ENCODE measurements at places on chromosomes 16 and 17.

GRCh38 chr16:52499060-52499440 lies 47.9 kb downstream of the TOX3 start:
- DNase-seq = no peak

DNA sequence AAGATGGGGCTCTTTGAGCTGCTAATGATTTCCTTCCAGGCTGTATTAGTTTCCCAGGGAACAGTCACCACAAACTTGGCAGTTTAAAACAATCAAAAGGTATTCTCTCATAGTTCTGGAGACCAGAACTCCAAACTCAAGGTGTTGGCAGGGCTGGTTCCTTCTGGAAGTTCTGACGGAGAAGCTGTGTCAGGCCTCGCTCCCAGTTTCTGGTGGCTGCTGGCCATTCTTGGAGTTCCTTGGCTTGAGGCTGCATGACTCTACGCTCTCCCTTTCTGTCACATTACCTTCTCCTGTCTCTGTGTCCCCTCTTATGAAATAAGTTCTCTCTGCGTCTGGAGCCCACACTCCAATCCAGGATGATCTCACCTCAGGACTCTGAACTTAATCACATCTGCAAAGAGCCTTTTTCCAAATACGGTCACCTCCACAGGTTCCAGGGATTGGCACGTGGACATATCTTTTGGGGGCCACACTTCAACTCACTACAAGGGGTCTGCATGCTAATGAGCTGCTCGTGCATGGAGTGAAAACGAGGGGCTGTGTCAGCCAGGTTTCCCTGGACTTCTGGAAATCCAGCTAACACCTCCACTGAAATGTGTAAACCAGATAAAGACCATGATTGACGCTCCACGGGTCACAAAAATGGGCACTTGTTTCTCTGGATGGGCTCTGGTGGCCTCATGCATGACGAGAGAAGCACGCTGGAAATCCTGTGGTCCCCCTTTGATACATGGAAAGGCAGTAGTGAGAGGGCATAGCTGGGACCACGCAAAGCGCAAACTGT lies 78.3 kb downstream of the DYNLRB2 start:
- DNase-seq = no peak

DNA sequence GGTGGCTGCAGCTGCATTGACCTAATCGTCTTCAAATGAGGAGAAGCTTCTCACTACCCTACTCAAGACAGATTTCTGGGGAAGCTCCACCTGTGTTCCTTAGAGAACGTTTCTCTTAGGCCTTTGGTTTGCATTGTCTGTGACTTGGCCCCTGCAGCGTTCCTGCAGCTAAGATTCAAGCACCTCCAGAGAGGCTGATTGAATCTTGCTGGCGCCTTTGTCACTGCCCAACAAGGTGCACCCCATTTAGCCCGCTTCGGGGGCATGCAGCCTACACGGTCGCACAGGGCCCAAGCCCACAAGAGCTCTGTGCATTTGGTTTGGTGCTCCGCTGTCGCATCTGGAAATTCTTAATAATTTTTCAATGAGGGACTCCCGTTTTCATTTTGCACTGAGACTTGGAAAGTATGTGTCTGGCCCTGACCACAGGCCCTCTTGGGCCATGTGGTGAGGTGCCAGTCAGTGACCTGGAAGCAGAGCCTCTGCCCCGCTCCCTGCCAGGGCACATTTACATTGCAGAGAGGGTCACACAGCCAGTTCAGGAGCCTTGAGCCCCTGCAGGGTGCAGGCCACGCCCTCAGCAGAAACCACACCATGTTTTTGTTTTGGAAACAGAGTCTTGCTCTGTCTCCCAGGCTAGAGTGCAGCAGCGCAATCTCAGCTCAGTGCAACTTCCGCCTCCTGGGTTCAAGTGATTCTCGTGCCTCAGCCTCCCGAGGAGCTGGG lies 51.1 kb upstream of the CACNG5 start:
- no peak for DNase-seq

GRCh38 chr16:1135459-1135825 lies 17.5 kb upstream of the CACNA1H start:
- DNase-seq = no peak

- DNase-seq = no peak
These were observed 34.2 kb upstream of the MRTFB start for GRCh38 chr16:14036889-14037288.

DNA sequence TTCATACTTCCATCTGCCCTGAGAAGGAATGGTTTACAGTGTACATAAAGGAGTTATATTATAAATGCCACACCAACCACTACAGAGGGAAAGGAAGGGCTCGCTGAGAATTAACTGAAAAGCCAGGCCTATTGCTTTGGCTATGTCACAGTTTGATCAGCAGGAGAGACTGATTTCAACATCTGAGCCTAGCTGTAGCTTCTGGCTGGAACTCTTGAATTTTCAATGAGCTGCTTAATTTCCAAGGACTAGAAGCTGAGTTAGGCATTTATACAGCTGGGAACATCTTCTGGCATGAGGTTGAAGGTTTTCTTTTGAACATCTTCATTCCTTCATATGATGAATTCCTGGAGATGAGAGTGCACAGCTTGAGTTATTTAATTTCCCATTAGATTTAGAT lies 47.6 kb upstream of the GNAO1 start:
- no peak for DNase-seq

- peak; percentile 68 for DNase-seq
These were observed 11.9 kb upstream of the NSRP1 start for GRCh38 chr17:30104575-30105339.

DNA sequence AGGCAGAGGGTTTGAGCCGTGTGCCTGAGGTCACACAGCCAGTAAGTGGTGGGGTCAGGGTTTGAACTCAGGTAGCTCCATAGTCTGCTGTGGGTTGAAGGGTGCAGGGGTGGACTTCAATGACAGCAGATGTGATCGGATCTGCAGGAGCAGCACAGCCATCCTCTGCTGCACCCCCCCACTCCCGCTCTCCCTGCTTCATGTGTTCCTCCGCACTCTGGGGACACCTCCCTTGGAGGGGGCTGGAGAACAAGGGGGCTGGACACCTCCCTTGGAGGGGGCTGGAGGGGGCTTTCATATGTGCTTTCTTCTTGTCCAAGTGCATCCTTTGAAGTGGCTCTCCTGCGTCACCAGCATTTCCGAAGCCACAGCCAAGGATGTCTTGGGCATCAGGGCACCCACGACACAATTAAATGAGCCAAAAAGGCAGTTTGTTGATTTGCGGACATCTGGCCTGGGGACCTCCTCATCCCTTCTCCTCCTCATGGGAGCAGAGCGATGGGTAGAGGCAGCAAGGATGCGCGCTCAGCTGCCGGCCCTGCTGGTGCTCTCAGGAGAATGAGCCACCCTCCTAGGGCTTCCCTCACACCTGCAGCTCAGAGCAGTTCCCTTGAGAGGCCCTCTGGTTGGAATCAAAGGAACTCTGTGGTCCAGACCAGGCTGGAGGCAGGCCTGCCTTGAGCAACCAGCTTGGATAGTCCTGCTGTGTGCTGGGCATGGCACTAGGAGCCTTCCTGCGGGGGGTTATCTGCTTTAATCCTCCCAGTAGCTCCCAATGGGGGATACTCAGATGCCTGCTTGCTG lies 26.2 kb downstream of the WSCD1 start:
- DNase-seq = no peak

DNA sequence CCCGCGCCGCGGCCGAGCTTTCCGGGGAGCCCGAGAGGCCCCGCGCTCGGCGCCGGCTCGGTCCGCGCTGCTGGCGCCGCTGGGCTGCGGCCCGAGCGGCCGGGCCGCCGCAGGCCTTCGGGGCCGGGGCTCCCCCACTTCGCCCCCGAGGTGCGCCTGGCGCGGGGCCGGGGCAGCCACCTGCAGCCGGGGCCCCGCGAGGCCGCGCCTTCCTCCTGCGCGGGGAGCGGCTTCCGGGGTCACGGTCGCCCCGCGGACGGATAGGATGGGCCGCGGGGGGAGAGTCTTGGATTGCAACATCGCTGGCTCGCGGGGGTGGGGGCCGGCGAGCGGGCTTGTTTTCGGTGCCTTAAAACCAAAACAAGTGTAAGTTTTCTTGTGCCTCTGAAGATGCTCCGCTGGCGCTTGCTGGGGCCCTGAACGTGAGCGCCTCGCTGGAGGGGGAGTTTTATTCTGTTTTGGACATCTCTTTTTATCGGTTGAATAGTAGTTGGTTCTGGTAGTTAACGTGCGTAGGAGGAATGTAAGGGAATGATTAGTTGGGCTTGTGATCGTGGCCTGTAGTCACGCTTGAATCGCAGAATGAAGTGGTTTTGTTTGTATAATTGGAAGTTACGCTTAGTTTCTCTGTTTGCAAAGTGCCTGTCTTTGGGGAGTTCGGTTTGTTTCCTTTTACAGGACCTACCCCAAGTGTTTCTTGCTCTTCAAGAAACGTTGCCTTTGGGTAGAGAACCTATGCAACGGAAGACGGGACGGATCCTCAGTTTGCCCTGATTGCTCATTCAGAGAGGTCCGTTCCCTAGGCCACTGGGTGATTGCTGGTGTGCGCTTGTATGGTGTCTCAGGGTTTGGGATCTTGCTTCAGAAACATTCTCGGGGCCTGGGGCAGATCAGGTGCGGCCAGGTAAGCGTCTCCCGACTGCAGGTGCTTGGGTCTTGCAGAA lies 724 bp downstream of the UBE2I start:
- no peak for DNase-seq

DNA sequence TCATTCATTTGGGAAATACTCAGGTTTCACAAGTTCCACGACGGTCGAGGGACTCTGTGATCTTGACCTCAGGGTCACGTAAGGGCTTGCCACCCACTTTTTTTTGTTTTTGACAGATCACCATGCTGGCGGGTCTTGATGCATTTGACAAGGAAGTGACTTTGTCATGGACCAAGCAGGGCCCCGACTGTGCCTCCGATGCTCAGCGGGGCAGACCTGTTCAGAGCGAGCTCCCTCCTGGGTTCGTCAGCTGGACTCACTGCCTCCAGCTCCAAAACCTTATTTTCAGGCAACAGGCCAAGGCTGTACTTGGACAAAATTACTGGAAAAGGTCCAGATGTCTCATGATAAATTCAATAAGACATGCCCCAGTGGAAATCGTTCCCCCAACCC lies 9.0 kb upstream of the CLEC18A start:
- no peak for DNase-seq

- DNase-seq = no peak
These were observed 5.4 kb upstream of the RNF222 start for GRCh38 chr17:8402921-8403536.

- DNase-seq = no peak
These were observed 276.7 kb downstream of the C16orf95 start for GRCh38 chr16:87040169-87041117.

- peak; percentile 25 for DNase-seq
These were observed 16.8 kb downstream of the ABCA3 start for GRCh38 chr16:2323701-2324100.

Data from RWPE2 (cell line).